ENCODE measurements at places on chromosomes 2 and 18.

GRCh38 chr2:206125901-206126300 lies 33.3 kb downstream of the NDUFS1 start:
- DNase-seq = no peak

DNA sequence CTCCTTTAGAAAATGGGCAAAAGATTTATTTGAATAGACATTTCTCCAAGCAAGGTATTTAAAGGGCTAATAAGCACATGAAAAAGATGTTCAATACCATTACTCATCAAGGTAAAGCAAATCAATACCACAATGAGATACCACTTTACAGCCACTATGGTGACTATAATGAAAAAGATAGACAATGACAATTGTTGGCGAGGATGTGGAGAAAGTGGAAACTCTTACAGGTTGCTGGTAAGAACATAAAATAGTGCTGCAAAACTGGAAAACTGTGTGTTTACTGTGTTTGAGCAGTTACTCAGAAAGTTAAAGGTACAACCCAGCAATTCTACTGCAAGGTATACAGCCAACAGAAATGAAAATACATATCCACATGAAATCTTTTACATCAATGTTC lies 31.9 kb upstream of the RNU4ATAC start:
- DNase-seq = no peak

DNA sequence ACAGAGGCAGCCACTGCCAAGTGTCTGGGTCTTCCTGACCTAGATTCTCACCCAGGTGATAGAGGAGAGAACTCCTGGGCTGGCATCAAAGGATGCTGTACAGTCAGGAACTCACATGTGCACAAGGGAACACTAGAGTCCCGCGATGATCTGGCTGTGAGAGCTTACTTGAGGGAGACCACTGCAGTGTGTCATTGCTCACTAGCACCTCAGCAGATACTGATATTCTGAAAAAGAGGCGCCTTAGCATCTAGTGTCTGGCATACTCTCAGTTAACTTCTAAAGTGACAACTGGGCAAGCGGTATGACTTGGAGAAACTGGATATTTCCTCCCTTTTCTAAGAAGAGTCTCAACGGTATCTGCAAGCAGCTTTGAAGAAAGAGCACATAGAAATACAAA lies 189.9 kb downstream of the CMPK2 start:
- no peak for DNase-seq

GRCh38 chr2:170681311-170681710 lies 33.8 kb upstream of the SP5 start:
- DNase-seq = no peak

DNA sequence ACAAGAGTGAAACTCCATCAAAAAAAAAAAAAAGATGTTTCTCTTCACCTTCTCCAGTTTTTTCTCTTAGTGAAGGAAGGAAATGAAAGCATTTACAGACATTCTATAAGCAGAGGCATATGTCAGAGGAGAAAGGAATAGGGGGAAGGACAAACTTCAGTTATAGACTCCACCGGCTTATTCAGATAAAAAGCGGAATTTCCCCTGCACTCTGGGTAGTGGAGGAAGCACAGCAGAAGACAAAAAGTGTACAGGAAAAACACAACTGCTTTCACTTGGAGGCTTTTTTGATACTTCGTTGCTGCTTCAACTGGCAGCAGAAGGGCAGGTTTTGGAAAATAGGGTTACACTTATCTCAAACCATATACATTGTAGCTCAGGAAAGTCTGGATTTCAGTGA lies 3.2 kb upstream of the MGAT4A start:
- DNase-seq = no peak

DNA sequence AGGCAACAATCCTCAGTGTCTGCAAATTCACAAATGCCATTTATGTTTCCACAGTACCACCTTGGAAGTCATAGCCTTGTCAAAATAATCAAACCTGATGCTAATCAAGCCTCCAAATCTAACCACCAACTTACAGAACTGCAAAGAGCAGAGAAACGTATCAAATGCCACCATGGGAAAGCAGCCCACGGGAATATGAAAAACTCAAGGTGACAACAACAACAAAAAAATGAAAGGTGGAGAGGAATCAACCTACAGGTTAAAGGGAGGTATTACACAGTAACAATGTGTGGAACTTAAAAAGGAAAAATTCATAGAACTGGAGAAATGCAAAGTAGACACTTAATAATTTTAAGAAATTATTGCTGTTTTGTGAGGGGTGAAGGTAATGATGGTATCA lies 46.7 kb downstream of the CD226 start:
- DNase-seq = no peak

GRCh38 chr2:397926-398325 lies 110.0 kb upstream of the ALKAL2 start:
- no peak for DNase-seq

DNA sequence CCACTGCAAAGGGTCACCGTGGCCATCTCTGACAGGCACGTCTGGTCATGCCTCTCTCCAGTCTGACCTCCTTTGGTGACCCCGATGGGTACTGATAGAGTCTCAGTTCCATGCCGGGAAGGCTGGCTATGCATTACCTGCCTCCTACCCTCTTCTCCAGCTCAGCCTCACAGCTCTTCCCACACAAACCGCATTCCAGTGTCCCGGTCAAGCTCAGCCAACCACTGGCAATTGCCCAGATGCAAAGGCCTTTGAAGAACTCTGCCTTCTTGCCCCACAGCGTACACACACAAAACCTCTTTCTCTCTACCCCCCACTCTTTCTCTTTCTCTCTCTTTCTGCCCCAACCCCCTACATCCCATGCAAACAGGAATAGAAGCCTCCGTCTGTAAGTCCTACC lies 37.6 kb downstream of the TMEM163 start:
- no peak for DNase-seq

All from activated CD4-positive, alpha-beta T cell treated with anti-CD3 and anti-CD28 coated beads, Interleukin-2, amount 50 U/mL, for 4 hours (primary cell).